ENCODE measurements at places on chromosomes 3 and 15. TPM values are rescaled to one million over a fixed set of nuclear protein-coding genes. Genes with fewer than 3 reads are reported as not detected.

GRCh38 chr15:40906991-40907802, 12.9 kb downstream of the VPS18 start:
- H3K36me3 ChIP-seq, result no peaks in the 10 kb centered on the region
- peaks cover 27% of the 10 kb centered on the region for H3K4me1 ChIP-seq
- H3K27me3 ChIP-seq, result no peaks in the 10 kb centered on the region
- DNase-seq, result no peak
- no peak overlapping the region for H3K27ac ChIP-seq

- no peaks in the 10 kb centered on the region for H3K27me3 ChIP-seq
- no peaks in the 10 kb centered on the region for H3K36me3 ChIP-seq
- DNase-seq, result no peak
- H3K4me3 ChIP-seq, result no peak overlapping the region
Observed at GRCh38 chr3:125479091-125479490, 40.9 kb downstream of the SNX4 start.

The KNG1 gene
- not detected for total RNA-seq

- H3K4me3 ChIP-seq, result no peak overlapping the region
- peaks cover 11% of the 10 kb centered on the region for H3K4me1 ChIP-seq
- DNase-seq, result no peak
- H3K27me3 ChIP-seq, result no peaks in the 10 kb centered on the region
- no peak overlapping the region for H3K27ac ChIP-seq
- no peaks in the 10 kb centered on the region for H3K36me3 ChIP-seq
Observed at GRCh38 chr3:18223974-18224373, 201.2 kb downstream of the SATB1 start.

The ZSCAN2 gene
- total RNA-seq, result 63.9 TPM

GRCh38 chr15:77144492-77145070, 73.7 kb upstream of the TSPAN3 start:
- H3K4me3 ChIP-seq, result no peak overlapping the region
- DNase-seq, result peak; percentile 17
- no peak overlapping the region for H3K27ac ChIP-seq

The MUSTN1 gene
- total RNA-seq, result not detected

The ZPLD1 gene
- not detected for total RNA-seq

GRCh38 chr3:27345493-27345892, 23.7 kb downstream of the NEK10 start:
- no peak overlapping the region for H3K4me3 ChIP-seq
- H3K27ac ChIP-seq, result no peak overlapping the region
- H3K4me1 ChIP-seq, result no peaks in the 10 kb centered on the region
- no peaks in the 10 kb centered on the region for H3K27me3 ChIP-seq
- no peaks in the 10 kb centered on the region for H3K36me3 ChIP-seq

GRCh38 chr3:86563400-86563970, 427.5 kb downstream of the VGLL3 start:
- H3K27ac ChIP-seq, result no peak overlapping the region
- peak; percentile 88 for DNase-seq
- H3K4me1 ChIP-seq, result peaks cover 10% of the 10 kb centered on the region
- H3K36me3 ChIP-seq, result no peaks in the 10 kb centered on the region
- no peaks in the 10 kb centered on the region for H3K27me3 ChIP-seq

DNA sequence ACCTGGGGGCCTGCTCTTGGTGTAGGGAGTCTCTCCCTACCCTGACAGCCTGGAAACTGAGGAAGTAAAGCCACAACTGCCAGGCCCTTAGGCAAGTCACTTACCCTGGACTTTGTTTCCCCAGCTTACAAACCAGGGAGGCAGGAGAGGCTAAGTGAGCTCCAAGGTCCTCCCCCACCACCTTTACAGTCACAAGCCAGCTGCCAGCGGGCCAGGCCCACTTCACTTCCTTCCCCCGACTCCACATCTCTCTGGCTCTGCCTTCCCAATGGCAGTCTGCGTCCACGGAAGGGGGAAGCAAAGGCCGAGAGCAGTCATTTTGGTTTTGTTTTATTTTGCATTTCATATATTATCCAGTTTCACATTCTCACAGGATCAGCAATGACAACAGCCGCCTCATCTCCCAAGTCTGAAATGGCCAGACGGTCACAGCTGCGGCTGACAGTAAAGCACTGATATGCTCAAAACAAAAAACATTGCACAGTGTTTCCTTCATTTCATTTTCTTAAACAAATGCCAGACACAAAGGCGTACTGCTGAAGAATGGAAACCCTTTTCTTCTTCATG, 35.7 kb downstream of the RBPMS2 start:
- H3K36me3 ChIP-seq, result peaks cover 21% of the 10 kb centered on the region
- H3K4me3 ChIP-seq, result no peak overlapping the region
- H3K4me1 ChIP-seq, result no peaks in the 10 kb centered on the region
- no peak for DNase-seq

The HDC gene
- not detected for total RNA-seq

The KCNAB1 gene
- total RNA-seq, result 0.69 TPM

GRCh38 chr3:184672977-184673870, 38.6 kb downstream of the MAGEF1 start:
- no peak overlapping the region for H3K27ac ChIP-seq
- no peaks in the 10 kb centered on the region for H3K27me3 ChIP-seq
- H3K4me1 ChIP-seq, result no peaks in the 10 kb centered on the region
- no peaks in the 10 kb centered on the region for H3K36me3 ChIP-seq

GRCh38 chr3:155391551-155391958, 98.1 kb upstream of the STRIT1 start:
- H3K36me3 ChIP-seq, result no peaks in the 10 kb centered on the region
- no peaks in the 10 kb centered on the region for H3K4me1 ChIP-seq
- no peaks in the 10 kb centered on the region for H3K27me3 ChIP-seq
- H3K27ac ChIP-seq, result no peak overlapping the region
- peak; percentile 7 for DNase-seq

DNA sequence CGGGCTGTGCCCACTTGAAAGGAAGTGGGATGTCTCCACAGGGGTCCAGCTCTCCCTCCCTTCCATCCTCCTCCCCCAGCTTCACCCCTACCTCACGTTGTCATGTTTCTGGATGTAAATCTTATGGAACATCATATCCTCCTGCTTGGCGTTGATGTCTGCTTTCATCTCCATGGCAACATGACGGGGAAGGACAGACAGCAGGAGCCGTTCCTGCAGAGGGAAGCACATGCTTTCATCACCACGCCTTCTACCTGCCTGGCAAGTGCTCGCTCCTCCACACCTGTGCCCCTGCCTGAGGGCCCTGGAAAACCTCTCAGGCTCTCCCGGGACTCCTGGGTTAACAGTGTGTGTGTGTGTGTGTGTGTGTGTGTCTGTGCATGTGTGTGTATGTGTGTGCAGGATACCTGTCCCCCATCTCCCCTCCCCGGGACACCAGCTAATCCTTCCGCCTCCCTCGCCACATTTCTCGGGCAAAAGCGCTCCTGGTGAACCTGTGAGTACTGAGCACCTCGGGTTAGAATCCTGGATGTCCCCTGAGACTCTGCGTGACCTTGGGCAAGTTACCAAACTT, 101.1 kb downstream of the ADCY5 start:
- DNase-seq, result peak; percentile 25
- no peaks in the 10 kb centered on the region for H3K36me3 ChIP-seq
- no peak overlapping the region for H3K4me3 ChIP-seq
- no peaks in the 10 kb centered on the region for H3K27me3 ChIP-seq
- H3K27ac ChIP-seq, result no peak overlapping the region

GRCh38 chr3:52072020-52072419, 15.6 kb upstream of the DUSP7 start:
- no peaks in the 10 kb centered on the region for H3K27me3 ChIP-seq
- no peaks in the 10 kb centered on the region for H3K36me3 ChIP-seq
- no peak for DNase-seq
- no peak overlapping the region for H3K27ac ChIP-seq

DNA sequence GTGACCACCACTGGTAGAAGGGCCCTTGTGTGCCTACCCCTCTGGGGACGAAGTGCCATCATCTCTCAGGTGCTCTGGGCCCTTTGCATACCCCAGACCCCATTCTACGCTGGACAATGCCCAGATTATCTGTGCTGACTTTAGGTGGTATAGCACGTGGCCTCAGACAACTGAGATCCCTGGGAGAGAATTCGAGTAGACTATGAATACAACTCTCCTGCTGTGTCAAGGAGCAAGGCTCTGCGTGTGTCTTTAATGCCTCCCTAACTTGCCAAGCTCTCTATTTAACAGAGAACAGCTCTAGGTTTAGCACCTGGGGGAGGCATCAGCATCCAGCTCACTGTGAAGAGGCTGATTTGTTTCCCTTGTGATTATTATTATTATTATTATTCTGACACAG, 29.1 kb downstream of the FAM3D start:
- H3K4me1 ChIP-seq, result no peaks in the 10 kb centered on the region
- peaks cover 35% of the 10 kb centered on the region for H3K27me3 ChIP-seq
- H3K36me3 ChIP-seq, result no peaks in the 10 kb centered on the region
- no peak overlapping the region for H3K27ac ChIP-seq
- DNase-seq, result peak; percentile 30

The CSPG5 gene
- 3.4 TPM for total RNA-seq

The ABHD2 gene
- total RNA-seq, result 15.2 TPM

- no peaks in the 10 kb centered on the region for H3K4me1 ChIP-seq
- no peak for DNase-seq
- H3K36me3 ChIP-seq, result peaks cover 60% of the 10 kb centered on the region
- H3K27ac ChIP-seq, result no peak overlapping the region
- no peak overlapping the region for H3K4me3 ChIP-seq
Observed at GRCh38 chr3:179590669-179591068, 13.8 kb downstream of the MRPL47 start.

GRCh38 chr15:74202452-74203401, at the start of gene STRA6:
STRA6 (minus strand) TSS chr15:74202787; CDS start chr15:74202267, 520 bp downstream.
- H3K4me1 ChIP-seq, result peaks cover 43% of the 10 kb centered on the region
- H3K27ac ChIP-seq, result peak within 1 kb of the TSS; percentile 81
- peaks cover 32% of the 10 kb centered on the region for H3K27me3 ChIP-seq
- no peaks in the 10 kb centered on the region for H3K36me3 ChIP-seq
- DNase-seq, result peak; percentile 95
- H3K4me3 ChIP-seq, result peak within 1 kb of the TSS; percentile 55

GRCh38 chr3:185823078-185824044, 1.5 kb downstream of the IGF2BP2 start:
- H3K36me3 ChIP-seq, result peaks cover 6% of the 10 kb centered on the region
- H3K4me3 ChIP-seq, result peak overlapping the region; percentile 67
- H3K27ac ChIP-seq, result peak overlapping the region; percentile 64
- H3K27me3 ChIP-seq, result peaks cover 10% of the 10 kb centered on the region
- H3K4me1 ChIP-seq, result peaks cover 46% of the 10 kb centered on the region

GRCh38 chr3:127171721-127172120, 21.2 kb upstream of the PRR23E start:
- no peaks in the 10 kb centered on the region for H3K36me3 ChIP-seq
- DNase-seq, result no peak
- H3K27ac ChIP-seq, result no peak overlapping the region
- no peak overlapping the region for H3K4me3 ChIP-seq
- H3K27me3 ChIP-seq, result no peaks in the 10 kb centered on the region

GRCh38 chr3:10961921-10962320, 30.6 kb upstream of the SLC6A1 start:
- no peaks in the 10 kb centered on the region for H3K27me3 ChIP-seq
- no peak overlapping the region for H3K27ac ChIP-seq
- no peaks in the 10 kb centered on the region for H3K36me3 ChIP-seq

The RBM15B gene
- 51.7 TPM for total RNA-seq

DNA sequence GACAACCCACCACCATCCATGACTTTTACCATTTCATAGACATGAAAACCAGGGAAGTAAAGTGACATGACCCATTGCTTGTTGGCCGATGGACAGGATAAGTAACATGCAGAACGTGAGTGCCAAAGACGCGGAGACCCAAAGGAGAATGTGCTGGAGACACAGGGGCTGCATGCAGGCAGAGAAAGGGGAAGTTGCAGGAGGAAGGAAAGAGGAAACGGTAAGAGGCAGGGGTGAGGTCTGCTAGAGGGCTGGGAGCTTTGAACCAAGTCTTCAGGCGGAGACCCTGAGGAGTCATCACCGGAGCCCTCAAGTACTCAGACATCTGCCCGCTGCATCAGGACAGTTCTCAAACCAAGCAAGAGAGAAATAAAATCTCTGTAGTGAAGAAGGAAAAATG, 34.9 kb downstream of the MAGEF1 start:
- H3K36me3 ChIP-seq, result no peaks in the 10 kb centered on the region

GRCh38 chr15:56032373-56032772, 39.0 kb upstream of the NEDD4 start:
- no peak overlapping the region for H3K4me3 ChIP-seq
- no peak for DNase-seq
- H3K4me1 ChIP-seq, result no peaks in the 10 kb centered on the region
- no peak overlapping the region for H3K27ac ChIP-seq
- no peaks in the 10 kb centered on the region for H3K27me3 ChIP-seq
- H3K36me3 ChIP-seq, result no peaks in the 10 kb centered on the region

The SNUPN gene
- total RNA-seq, result 31.5 TPM

GRCh38 chr15:25859838-25860645, 3.1 kb downstream of the ATP10A start:
- peaks cover 10% of the 10 kb centered on the region for H3K4me1 ChIP-seq
- peaks cover 41% of the 10 kb centered on the region for H3K27me3 ChIP-seq
- no peaks in the 10 kb centered on the region for H3K36me3 ChIP-seq
- no peak overlapping the region for H3K4me3 ChIP-seq
- H3K27ac ChIP-seq, result no peak overlapping the region
- DNase-seq, result no peak

- no peaks in the 10 kb centered on the region for H3K36me3 ChIP-seq
- DNase-seq, result no peak
- no peaks in the 10 kb centered on the region for H3K4me1 ChIP-seq
- no peak overlapping the region for H3K27ac ChIP-seq
Observed at GRCh38 chr3:207973-208372, 11.4 kb downstream of the CHL1 start.

The TAGLN3 gene
- total RNA-seq, result 8.2 TPM

DNA sequence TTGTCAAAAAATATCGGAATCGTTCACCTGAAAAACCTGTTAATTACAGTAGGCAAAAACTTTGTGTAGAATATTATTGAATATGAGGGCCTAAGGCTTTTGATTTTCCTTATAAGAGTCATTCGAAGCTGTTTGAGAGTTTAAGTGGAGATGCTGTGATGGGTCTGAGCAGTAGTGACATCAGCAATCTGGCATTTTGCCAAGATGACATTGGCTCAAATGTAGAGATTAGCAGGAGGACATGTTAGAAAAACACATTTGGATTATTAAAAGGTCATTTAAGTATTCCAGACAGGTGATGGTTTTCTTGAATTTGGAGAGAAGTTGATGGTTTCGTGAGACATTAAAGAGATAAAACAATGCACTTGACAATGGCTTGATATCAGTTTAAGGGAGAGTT, 12.9 kb downstream of the OR5AC2 start:
- H3K4me3 ChIP-seq, result no peak overlapping the region
- no peaks in the 10 kb centered on the region for H3K4me1 ChIP-seq
- no peaks in the 10 kb centered on the region for H3K36me3 ChIP-seq
- no peak for DNase-seq
- H3K27ac ChIP-seq, result no peak overlapping the region

The PLA2G4E gene
- not detected for total RNA-seq

Measured in GM23338 (cell line).